ENCODE measurements at places on chromosomes 3 and 15.

- DNase-seq = no peak
Measured at GRCh38 chr3:169998668-169999131, 32.1 kb downstream of the SEC62 start.

- no peak for DNase-seq
Measured at GRCh38 chr15:82871358-82871757, 61.9 kb downstream of the WHAMM start.

DNA sequence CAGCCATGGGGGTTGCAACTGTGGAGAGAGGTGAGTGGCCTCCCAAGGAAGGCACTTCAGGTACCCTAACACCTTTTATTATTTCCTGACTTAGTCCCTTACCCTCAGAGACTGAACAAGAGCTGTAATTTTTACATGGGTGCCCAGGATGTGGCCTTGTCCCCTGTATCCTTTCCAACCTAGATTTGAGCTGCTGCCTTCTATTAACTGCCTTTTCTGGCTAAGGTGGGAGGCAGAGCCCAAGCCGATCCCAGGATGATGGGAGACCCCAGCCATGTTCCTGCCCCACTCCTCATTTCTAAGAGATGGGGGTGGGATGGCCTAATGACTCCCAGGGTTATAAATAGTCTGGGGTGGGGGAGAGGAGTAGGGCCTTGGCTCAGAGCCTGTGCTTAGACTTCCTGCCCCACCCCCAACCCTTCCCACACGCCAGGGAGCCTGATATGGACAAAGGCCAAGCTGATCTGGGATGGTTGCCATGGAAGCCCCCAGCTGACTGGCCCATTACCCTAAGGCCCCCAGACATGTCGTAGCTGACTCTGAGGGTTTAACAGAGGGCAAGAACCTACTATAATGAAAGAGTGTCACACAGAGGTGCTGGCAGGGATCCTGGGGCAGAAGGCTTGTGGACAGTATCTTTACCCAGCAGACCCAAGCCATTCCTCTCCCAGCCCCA lies 1.9 kb downstream of the KLHDC8B start:
- peak; percentile 73 for DNase-seq

- DNase-seq = peak; percentile 39
Measured at GRCh38 chr15:73265536-73266153, 103.1 kb downstream of the HCN4 start.

GRCh38 chr15:29012097-29012496 lies 126.3 kb downstream of the APBA2 start:
- DNase-seq = no peak

DNA sequence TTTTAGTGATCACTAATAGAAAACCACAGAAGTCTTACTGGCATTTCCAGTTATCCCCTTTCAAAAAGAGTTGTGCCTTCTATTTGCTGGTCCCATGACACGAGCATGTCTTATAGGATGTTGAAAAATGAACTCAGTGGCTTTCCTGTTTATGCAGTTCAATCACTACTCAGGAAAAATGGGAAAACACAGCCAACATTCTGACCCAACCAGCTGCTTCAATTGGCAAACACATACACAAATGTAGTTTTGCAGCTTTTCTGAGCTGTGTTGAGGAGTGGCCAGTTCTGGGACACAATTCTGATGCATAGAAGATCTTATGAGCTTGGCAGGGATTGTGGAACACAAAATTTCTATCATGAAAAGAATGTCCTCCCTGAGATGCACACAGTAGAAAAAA lies 40.3 kb downstream of the FSTL1 start:
- no peak for DNase-seq
